ENCODE measurements at places on chromosomes 4 and X.

DNA sequence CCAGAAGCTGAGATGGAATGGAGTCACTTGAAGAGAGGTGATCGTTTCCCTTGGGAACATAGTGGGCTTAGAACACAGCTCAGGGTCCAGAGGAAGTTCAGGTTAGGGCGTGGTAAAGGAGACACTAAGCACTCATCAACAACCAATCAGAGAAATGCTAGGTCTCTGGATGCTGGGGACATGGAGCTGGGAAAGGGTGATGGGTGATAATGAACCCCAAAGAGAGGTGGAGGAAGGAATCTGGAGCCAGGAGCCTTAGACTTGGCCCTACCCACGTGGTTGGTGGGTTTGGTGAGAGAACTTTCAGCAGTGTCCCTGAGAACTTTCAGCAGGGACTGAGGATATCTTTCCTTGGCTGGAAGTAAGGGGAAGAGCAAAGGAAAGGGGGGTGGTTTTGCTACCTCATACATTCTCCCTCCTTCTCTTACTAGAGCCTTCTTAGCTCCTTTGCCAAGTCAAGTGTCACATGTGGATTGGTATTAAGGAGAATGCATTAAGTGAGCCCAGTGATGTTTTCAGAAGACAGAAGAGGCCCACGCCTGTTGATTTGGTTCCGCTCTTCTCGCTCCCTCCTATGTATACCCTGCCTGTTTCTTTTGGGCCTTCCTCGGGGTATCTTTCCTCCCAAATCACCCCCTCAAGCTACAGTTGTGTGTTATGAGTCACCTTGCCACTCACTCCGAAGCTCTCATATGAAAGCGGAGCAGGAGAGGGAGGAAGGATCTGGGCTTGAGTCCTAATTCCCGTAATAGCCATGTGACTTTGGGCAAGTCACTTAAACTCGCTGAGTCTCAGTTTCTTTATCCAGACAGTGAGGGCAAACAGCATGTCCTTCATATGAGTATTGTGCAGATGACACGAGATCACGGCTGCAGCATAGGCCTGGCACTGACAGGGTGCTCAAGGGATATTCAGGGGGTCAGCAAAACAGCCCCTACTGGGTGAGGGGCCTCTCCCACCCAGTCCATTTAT is 63.1 kb downstream of the TSC22D3 start:
- peak; percentile 26 for DNase-seq

- peak; percentile 29 for DNase-seq
These were observed 136.4 kb downstream of the REPS2 start for GRCh38 chrX:17082831-17083230.

DNA sequence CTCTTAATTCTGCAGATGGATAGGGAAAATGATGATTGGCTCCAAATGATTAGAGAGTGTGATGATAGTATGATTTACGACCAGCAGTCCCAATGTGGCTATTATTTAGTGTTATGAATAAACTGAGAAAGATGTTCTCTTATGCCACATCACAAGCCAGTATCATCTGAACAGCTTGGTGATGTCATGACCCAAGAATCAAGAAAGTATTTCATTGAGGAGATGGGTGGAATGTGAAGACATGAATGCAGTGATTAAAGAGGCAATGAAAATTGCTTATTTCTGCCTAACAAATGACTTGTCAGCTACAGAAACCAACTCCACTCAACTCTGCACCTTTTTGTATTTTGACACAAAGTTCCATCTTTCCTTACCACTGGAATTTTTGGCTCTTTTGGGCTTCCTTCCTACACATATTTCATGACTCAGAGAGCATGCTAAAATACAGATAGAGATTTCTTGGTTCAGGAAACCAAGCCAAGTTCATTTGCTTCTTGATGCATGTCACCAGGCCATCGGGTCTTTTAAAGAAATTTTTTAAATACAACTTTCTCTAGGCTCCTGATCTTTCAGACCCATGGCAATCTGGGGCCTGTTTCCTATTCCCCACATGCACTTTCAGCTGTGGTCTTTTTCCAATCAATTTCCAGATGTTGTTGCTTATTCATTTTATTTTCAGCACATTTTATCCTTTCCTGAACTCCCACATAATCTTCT is 174.2 kb downstream of the HHIP start:
- DNase-seq: peak; percentile 95

GRCh38 chrX:135421932-135422809 is at the start of gene SMIM10L2A:
Gene SMIM10L2A, plus strand, starts transcription at chrX:135421944. Its CDS starts 188 bp downstream, at chrX:135422132.
- no peak for DNase-seq

- no peak for DNase-seq
These were observed 156.1 kb downstream of the LARP7 start for GRCh38 chr4:112793033-112793432.

- peak; percentile 23 for DNase-seq
These were observed 191.4 kb downstream of the SPRY1 start for GRCh38 chr4:123587983-123588494.

DNA sequence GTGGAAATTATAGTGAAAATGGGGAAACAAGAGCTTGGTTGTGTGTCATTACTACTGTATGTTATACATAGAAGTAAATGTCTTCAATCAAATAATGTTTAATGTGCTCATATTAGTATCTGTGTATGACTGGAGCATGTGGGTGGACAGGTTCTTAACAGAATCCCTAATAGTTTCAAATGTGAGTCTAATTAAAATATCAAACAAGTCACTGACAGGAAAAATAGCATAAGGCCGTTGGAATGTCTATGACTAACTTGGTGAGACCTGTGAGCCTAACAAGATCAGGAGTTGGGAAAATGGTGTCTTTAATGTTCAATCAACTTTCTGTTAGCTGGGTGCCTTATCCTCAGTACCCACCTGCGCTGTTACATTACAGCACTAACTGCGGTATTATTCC is 6.2 kb upstream of the CXCL3 start:
- DNase-seq: peak; percentile 79

DNA sequence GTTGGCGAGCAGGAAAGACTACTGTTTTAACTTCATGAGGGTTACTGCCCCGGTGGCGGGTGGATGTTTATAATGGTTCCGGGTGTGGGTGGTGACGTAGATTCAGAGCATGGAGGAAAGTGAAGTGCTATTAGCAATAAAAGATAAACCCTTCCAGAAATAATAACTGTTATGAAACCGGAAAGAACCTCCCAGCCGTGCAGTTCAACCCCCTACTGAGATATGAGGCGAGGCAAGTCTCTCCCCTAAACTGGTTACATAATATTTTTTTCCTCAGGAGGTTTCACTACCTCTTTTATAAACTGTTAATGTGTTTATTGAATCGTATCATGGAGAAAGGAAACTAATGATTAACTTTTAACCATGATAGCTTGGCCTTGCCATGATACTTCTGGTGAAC is 33.9 kb upstream of the STIM2 start:
- no peak for DNase-seq

GRCh38 chrX:55663584-55663983 is 40.4 kb downstream of the FOXR2 start:
- no peak for DNase-seq

GRCh38 chr4:42144028-42144427 is 8.4 kb downstream of the BEND4 start:
- no peak for DNase-seq

DNA sequence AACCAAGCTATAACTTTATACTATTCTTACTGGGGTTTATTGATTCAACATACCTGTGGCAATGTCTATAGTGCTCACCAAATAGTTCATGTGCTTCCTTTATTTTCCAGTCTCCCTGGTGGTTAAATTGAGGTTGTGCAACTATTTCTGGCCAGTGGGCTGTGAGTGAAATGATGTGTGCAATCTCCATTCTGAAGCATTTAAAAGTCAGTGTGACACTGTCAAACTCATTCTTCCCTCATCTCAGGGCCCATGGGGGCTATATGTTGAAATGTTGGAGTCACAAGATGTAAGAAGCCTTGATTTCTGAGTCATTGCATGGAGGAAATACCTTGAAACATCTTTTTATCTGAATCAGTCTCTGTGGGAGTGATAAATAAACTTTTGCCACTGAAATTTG is 414.3 kb upstream of the RPS6KA3 start:
- peak; percentile 92 for DNase-seq

DNA sequence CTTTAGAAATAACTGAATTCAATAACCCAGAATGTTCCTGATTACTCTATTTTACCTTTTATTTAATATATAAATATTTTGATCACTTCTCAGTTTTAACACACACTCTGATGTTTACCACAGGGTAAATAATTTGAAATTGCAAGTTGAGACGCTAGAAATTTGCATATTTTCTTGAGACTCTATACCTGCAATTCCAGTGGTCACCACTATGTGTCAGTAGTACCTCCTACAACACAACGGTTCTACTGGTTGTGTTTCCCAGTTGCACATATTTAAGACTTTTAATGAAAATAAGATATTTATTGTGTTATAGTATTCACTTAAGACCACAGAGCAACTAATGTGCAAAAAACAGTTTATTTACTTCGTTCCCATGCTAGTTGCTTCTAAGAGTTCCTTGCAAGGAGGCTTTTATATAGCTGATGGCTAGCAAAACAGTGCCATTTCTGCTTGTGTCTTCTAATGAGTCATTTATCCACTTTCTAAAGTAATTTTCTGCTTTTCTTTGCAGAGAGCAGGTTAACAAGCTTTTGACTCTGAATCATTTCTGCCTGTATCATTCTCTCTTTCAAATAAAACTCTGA is 98.9 kb upstream of the PDLIM3 start:
- DNase-seq: no peak

GRCh38 chr4:38233727-38234480 is 273.7 kb downstream of the PTTG2 start:
- DNase-seq: no peak

DNA sequence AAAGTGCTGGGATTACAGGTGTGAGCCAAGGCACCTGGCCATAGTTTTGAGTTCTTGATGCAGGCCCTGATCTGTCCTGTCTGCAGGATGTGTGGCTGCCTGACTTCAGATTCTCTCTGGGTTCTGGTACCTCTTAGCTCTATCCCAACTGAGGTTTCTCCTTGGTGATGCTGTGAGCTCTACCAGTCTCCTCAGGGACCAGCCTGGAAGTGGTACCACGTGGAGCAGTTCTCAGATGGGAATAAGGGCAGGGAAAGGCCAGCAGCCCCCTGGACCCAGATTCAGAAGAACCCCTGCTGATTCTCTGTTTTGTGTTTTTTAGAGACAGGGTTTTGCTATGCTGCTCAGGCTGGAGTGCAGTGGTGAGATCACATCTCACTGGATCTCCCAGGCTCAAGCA is 85.0 kb upstream of the HELT start:
- no peak for DNase-seq

GRCh38 chr4:125728568-125728967 is 413.8 kb downstream of the FAT4 start:
- DNase-seq: peak; percentile 85

GRCh38 chrX:40085714-40086113 is 12.0 kb downstream of the BCOR start:
- DNase-seq: no peak

DNA sequence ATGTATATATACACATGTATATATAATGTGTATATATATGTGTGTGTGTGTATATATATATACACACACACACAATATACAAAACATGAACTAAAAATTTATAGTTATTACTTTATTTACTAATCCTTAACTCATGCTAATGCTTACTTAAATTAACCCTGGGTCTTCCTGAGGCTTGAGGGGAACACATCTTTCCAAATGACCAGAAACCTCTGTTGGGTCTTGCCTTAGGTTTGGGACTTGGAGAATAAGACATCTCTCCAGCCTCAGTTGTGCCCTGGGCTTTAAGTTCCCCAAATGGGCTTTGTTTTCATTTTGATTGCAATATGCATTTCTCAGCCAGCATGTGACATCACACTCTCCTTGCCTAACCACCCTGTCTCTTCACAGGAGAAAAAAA is 7.7 kb downstream of the GEMIN8 start:
- no peak for DNase-seq
